ENCODE measurements at places on chromosomes 4 and X.

- no peak for DNase-seq
Measured at GRCh38 chr4:24798036-24798610, 2.8 kb downstream of the SOD3 start.

DNA sequence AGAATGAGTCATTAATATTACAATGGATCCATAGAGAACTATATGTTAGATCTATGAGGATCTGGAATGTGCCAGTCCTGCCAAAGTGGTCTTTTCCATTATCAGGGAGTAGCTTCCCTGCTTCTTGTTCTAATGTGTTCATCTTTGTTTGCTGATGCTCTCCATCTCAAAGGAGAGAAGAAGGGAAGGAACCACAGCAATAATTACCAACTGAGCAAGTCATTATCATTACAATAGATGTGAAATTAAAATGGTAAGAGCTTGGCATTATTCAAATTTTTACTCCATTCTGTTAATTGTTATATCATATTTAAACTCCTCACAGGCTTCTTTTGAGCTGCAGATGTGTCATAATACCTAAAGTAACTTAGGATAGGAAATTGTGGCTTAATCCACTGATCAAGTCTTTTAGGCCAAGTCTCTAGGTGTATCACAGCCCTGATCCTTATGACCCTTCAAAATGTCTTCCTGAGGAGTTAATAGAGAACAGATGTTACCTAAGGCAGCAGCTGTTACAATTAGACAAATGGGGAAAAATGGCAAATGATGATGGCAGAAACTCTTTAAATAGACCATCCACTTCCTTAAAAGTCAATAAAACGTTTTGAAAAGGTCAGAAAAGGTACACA, 1492.7 kb upstream of the IGFBP7 start:
- DNase-seq: no peak

- DNase-seq: no peak
Measured at GRCh38 chrX:50372966-50373365, 97.7 kb downstream of the DGKK start.

DNA sequence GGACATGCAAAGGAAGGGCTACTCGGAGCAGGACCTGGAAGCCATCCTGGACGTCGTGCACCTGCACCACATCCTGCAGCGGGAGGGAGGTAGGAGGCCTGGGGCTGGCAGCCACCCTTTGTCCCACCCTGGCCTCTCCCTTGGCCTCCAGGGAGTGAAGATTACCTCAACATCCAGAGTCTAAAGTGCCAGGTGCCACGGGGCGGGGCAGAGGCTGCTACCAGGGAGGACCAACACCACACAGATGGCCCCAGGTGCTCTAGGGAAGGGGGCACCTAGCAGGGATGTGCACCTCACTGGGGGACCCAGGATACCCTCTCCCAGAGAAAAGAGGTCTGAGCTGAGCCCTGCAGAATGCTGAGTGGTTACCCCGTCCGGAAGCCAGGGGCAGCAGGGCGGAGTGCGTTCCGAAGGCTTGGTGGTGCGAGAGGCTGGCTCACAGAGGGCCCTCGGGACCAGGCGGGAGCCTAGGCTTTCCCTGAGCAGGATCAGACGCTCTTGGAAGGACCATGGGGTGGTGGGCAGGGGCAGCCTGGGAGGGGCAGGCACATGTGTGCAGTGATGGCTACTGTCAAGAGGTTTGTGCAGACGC, 16.1 kb downstream of the ABCD1 start:
- no peak for DNase-seq

DNA sequence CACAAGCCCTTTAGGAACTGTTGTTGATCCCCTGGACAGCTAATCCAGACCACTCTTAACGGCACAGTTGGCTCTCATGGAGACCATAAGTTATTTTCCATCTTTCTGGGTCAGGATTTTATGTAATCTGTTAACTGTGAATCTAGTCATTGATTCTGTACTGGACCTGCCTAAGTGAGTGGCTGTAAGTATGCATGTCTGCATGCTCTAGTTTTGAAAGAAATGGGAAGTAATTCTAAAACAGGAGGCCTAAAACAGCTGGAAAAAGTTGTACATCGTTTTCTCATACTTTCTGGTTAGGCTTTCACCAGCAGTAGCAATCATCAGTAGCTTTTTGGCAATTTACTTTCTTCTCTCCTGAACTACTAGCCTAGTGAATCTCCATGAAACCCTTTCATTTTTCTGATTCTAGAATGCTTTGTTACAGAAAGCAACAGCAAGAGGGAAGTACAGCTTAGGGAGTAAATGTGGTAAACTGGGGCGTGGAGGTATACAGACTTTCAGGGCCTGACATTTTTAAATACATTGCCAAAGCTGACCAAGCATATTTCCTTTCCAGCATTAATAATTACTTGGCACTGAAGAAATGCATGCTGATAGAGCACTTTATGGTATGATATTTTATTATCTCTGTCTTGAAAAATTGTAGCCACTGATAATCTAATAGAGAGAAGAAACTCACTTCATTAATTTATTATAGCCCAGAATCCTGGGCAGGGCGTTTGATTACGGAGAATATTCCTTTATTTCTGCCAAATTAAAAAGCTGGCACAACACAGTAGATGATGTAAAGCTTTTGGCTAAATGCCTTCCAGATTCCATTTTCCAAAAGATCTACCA, 202.7 kb downstream of the BANK1 start:
- DNase-seq: no peak

DNA sequence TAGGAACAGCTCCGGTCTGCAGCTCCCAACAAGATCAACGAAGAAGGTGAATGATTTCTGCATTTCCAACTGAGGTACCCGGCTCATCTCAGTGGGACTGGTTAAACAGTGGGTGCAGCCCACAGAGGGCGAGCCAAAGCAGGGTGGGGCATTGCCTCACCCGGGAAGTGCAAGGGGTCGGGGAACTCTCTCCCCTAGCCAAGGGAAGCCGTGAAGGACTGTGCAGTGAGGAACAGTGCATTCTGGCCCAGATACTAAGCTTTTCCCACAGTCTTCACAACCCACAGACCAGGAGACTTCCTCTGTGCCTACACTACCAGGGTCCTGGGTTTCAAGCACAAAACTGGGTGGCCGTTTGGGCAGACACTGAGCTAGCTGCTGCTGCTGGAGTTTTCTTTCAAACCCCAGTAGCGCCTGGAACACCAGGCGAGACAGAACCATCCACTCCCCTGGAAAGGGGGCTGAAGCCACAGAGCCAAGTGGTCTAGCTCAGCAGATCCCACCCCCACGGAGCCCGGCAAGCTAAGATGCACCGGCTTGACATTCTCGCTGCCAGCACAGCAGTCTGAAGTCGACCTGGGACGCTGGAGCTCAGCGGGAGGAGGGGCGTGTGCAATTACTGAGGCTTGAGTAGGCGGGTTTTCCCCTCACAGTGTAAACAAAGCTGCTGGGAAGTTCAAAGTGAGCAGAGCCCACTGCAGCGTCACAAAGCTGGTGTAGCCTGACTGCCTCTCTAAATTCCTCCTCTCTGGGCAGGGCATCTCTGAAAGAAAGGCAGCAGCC, 84.6 kb downstream of the THOC2 start:
- DNase-seq: no peak

GRCh38 chrX:72124540-72125201, 7.0 kb downstream of the RTL5 start:
- no peak for DNase-seq

- DNase-seq: no peak
Measured at GRCh38 chr4:78058591-78059523, 1.7 kb downstream of the FRAS1 start.

DNA sequence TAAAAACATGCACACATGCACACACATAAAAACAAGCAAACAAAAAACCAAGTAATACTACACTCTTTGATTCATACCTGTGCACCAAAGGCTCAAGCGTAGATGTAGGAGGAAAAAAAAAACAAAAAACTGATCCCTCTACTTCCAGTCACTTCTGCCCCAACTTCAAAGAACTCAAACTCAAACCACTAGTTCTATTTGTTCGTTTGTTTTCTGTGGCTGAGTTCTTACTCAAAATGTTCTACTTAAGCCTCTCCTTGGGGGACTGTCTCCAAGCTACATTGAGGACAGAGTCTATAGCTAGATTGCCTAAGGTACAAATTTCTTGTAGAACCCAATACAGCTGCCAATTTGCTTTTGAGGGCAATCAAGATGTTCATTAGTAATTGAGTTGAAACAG, 171.0 kb upstream of the ATOH1 start:
- DNase-seq: no peak
